Iris pigment epithelial cell (primary cell): ENCODE measurements at places on chromosomes 6 and 20.
A peak's percentile ranks its signal among the peaks of the same experiment; 100 is the strongest.

- DNase-seq = peak; percentile 35
These were observed 743 bp downstream of the CMTR1 start for GRCh38 chr6:37433657-37434271.

DNA sequence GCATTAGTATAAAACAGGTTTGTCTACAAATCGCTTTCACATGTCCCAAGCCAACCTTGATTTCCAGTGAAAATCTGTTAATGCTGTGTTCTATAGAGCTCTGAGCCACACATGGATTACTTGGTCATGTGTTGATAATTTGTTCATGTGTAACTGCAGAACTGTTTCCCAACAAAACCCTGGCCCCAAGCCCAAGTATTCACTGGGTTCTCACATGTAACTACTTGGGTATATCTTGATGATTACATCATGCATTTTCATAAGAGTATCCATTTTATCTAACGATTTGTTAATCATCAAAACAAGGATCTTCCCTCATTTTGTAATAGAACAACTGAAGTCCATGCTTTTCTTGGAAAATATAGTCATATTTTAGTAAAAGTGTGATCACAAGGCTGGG is 657.6 kb downstream of the PRKN start:
- DNase-seq = no peak

DNA sequence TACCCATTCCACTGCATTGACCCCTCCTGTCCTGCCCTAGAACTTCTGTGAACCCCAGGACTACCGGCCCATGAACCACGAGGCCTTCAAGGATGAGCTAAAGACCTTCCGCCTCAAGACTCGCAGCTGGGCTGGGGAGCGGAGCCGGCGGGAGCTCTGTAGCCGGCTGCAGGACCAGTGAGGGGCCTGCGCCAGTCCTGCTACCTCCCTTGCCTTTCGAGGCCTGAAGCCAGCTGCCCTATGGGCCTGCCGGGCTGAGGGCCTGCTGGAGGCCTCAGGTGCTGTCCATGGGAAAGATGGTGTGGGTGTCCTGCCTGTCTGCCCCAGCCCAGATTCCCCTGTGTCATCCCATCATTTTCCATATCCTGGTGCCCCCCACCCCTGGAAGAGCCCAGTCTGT is 8.7 kb downstream of the CDC25B start:
- no peak for DNase-seq

DNA sequence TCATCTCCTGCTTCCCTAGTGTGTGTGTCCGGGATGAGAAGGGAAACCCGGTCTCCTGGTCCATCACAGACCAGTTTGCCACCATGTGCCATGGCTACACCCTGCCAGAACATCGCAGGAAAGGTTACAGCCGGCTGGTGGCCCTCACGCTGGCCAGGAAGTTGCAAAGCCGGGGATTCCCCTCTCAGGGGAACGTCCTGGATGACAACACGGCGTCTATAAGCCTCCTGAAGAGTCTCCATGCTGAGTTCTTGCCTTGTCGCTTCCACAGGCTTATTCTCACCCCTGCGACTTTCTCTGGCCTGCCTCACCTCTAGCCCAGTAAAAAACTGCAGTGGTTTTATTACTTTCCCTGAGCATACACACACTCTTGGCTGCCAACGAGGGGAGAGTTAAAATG is 23.9 kb upstream of the C6orf141 start:
- DNase-seq = no peak

DNA sequence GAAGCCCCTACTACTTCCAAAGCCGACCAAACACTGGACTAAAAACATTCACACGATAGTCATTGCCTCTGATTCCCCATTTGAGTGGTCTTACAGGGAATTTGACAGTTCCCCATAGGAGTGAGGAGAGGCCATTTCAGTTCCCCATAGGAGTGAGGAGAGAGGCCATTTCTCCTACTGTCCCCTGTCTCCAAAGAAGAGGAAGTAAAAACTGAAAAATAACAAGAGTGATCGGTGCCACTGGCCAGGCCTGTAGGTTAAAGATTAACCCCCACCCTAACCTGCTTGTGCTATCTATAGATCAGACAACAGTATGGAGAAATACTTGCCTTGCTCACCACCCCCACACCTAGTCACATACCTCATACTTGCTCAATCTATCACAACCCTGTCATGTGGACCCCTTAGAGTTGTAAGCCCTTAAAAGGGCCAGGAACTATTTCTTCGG is 204.0 kb upstream of the MOCS1 start:
- DNase-seq = no peak

DNA sequence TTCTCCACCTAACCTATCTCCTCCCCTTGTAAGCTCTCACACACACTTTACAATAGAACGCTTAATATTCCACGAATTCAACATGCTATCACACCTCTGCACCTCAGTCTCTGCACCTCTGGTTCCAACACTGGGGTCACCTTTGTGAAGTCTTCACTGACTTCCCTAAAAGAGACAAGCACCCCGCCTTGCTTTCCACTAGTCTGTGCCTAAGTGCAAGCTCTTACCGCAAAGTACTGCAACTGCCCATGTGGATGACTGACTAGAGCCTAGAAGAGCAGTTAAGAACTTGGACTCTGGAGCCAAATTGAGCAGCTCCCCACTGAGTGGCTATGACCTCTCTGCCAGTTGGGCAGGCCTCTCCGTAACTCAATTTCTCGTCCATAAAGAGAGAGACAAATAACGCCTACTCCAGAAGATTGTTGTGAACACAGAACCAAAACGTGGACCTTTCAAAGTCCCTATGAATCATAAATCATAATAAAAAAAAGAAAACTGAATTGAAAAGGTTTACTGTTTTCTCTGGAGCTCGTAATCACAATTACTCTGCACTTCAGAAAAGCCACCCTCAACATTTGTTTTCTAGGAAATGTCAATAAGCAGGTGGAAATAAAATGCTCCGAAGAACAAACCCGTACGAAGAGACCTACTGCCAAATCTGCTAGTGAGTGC is 1.2 kb downstream of the IFNGR1 start:
- peak; percentile 52 for DNase-seq

DNA sequence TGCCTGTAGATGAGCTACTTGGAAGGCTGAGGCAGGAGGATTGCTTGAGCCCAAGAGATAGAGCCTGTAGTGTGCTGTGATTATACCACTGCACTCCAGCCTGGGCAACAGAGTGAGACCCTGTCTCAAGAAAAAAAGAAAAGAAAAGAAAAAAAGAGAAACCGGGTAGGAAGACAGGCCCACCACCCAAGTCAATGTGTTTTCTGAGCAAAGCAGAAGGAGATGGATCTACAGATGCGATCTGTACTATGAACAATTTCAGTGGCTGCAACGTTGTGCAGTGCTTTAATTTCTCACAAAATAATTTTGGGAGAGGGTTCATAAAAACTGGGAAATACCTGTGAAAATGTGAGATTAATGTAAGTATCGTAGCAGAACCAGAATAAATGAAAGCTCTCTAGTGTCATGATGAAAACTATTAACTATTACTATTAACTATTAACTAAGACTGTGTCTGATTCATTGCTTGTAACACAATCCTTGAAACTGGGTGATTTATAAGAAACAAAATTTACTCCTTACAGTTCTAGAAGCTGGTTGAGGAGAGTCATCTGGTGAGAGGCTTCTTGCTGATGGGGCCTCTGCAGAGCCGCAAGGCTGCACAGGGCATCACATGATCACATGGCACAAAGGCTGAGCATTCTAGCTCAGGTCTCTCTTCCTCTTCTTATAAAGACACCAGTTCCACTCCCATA is 233.1 kb upstream of the ZNF217 start:
- DNase-seq = peak; percentile 32
